Hepatocyte (in vitro differentiated cells): ENCODE measurements at places on chromosomes 16 and 17. TPM values are rescaled to one million over a fixed set of nuclear protein-coding genes. Genes with fewer than 3 reads are reported as not detected.

- no peaks in the 10 kb centered on the region for H3K4me1 ChIP-seq
- H3K4me3 ChIP-seq = no peak overlapping the region
- no peaks in the 10 kb centered on the region for H3K36me3 ChIP-seq
- no peaks in the 10 kb centered on the region for H3K27me3 ChIP-seq
These were observed 67.4 kb downstream of the SNX29 start for GRCh38 chr16:12043953-12044352.

DNA sequence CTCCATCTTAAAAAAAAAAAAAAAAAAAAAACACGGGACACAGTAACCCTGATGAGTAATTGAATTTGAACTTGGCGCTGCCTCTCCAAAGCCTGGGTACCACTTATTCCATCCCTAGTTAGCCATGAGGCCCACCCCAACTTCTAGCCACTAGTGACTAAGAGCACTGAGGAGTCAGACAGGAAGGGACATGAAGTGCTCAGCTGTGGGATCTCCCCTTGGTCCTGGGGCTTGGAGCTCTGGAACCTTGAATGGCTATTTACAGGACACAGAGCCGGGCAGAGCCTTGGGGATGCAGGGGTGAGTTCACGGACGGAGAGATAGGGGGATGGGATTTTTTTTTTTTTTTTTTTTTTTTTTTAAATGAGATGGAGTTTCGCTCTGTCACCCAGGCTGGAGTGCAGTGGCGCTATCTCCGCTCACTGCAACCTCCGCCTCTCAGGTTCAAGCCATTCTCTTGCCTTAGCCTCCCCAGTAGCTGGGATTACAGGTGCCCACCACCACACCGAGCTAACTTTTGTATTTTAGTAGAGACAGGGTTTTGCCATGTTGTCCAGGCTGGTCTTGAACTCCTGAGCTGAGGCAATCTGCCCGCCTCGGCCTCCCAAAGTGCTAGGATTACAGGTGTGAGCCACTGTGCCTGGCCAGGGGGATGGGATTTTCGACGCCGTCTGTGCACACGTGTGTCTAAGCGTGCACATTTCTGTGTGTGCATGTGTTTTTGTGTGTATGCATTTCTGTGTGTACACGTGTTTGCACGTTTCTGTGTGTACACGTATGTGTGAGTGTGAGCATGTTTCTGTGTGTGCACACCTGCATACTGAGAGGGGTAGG lies 20.4 kb upstream of the CIBAR2 start:
- H3K4me1 ChIP-seq = peaks cover 21% of the 10 kb centered on the region
- no peak overlapping the region for H3K4me3 ChIP-seq
- H3K27me3 ChIP-seq = no peaks in the 10 kb centered on the region
- no peak overlapping the region for H3K27ac ChIP-seq
- DNase-seq = no peak

GRCh38 chr16:11583166-11583565 lies 3.6 kb downstream of the LITAF start:
- DNase-seq = no peak
- H3K27me3 ChIP-seq = no peaks in the 10 kb centered on the region
- peaks cover 39% of the 10 kb centered on the region for H3K4me1 ChIP-seq

GRCh38 chr16:87098976-87099720 lies 218.0 kb downstream of the C16orf95 start:
- no peaks in the 10 kb centered on the region for H3K36me3 ChIP-seq
- no peak overlapping the region for H3K27ac ChIP-seq
- peaks cover 9% of the 10 kb centered on the region for H3K27me3 ChIP-seq
- no peak overlapping the region for H3K4me3 ChIP-seq
- DNase-seq = no peak

DNA sequence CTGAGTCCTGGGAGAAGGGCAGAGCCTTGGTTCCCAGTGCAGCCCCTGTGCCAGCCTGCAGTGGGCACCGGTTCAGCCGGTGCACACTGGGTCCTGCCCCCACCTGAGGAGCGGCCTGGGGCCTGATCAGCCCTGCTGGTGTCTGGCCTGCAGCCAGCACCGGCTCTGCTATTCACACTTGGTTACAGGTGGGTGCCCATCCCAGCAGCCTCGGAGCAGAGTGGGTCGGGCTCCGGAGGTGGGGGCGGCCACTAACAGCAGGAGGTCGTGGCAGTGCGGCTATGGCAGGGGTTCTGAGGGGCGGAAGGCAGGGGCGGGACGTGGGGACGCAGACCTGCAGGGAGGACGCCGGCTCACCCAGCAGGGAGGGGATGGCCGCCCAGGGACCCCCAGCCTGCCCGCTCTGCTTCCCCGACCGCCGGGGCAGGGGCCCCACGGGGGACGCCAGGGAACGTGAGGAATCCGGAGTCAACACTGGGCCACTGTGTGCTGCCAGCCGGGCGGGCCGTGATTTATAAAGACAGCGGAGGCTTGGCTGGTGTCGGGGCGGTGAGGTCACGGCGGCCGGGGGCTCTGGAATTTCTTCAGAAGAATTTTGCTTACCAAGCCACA lies 20.3 kb downstream of the METRNL start:
- peak overlapping the region; percentile 62 for H3K27ac ChIP-seq
- no peaks in the 10 kb centered on the region for H3K27me3 ChIP-seq
- H3K4me3 ChIP-seq = no peak overlapping the region
- H3K36me3 ChIP-seq = no peaks in the 10 kb centered on the region

DNA sequence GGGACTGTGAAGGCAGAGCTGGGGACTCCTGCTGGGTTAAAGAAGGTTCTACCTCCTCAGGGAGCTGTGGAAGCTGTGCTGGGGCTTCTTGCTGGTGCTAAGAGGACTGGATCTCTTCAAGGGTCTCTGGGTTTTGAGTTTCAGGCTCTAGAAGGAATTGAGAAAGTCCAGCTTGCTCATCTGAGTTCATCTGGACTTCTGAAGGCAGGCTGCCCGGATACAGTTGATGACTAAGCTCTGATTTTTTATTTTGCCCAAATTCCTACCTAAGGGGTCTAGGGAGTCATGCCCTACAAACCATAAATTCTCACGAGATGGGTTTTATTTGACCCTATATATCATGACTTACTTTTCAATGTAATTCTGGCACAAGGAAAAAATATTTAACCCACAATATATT lies 46.8 kb upstream of the TMEM97 start:
- no peak for DNase-seq
- no peaks in the 10 kb centered on the region for H3K27me3 ChIP-seq
- no peak overlapping the region for H3K4me3 ChIP-seq

The MMP25 gene
- 0.60 TPM in 1 of 2 replicates, not detected in the other for total RNA-seq

DNA sequence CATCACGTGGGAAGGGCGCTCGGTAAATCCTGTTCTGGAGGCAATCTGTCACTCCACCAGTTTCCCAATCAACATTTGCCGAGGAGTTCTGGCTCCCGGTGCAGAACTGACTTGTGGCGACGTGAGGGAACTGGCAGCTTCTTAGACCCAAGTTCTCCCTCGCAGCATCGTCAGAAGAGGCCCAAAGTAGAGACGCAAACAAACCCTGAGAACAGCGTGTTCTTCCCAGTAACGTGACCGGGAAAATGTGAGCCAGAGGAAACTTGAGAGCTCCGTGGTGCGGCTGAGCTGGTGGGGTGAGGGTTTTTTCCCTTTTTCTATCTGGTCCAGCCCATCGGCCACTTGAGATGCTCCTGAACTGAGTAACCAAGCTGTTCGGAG lies 158.9 kb upstream of the CACNG5 start:
- no peaks in the 10 kb centered on the region for H3K36me3 ChIP-seq
- no peaks in the 10 kb centered on the region for H3K4me1 ChIP-seq
- no peaks in the 10 kb centered on the region for H3K27me3 ChIP-seq
- peak; percentile 14 for DNase-seq

- DNase-seq = no peak
- no peak overlapping the region for H3K27ac ChIP-seq
- no peaks in the 10 kb centered on the region for H3K4me1 ChIP-seq
- no peak overlapping the region for H3K4me3 ChIP-seq
These were observed 78.5 kb downstream of the NOS2 start for GRCh38 chr17:27721797-27722196.

DNA sequence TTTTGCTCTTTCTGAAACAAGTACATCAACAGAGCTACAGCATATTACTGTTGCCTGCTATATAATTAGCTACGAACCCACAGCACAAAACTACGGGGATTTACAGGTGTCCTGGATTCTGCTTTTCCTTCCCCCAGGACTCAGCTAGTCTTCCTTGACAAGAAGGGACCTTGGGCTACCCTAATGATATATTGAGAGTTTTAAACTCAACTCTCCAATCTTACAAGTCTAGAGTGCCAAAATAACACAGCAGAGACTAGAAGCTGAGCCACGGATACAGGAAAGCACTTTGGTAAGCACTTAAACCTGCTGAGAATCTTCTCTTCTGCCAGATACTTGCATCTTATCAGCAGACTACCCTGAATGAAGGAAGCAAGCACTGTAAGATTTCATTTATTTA lies 161.4 kb upstream of the C17orf78 start:
- H3K27me3 ChIP-seq = no peaks in the 10 kb centered on the region
- no peaks in the 10 kb centered on the region for H3K36me3 ChIP-seq
- no peak overlapping the region for H3K27ac ChIP-seq
- no peaks in the 10 kb centered on the region for H3K4me1 ChIP-seq
- no peak overlapping the region for H3K4me3 ChIP-seq

GRCh38 chr16:30139583-30140481 lies 16.8 kb upstream of the MAPK3 start:
- no peak overlapping the region for H3K4me3 ChIP-seq
- no peaks in the 10 kb centered on the region for H3K27me3 ChIP-seq
- no peaks in the 10 kb centered on the region for H3K4me1 ChIP-seq
- DNase-seq = peak; percentile 30

The SHISA6 gene
- total RNA-seq = 0.56 and 0.80 TPM in 2 replicates

The RNF227 gene
- total RNA-seq = 2.9 and 3.5 TPM in 2 replicates

- DNase-seq = no peak
- H3K4me3 ChIP-seq = no peak overlapping the region
- H3K36me3 ChIP-seq = no peaks in the 10 kb centered on the region
- H3K27me3 ChIP-seq = no peaks in the 10 kb centered on the region
- H3K27ac ChIP-seq = no peak overlapping the region
These were observed 215.3 kb upstream of the SOX9 start for GRCh38 chr17:71905376-71906031.

DNA sequence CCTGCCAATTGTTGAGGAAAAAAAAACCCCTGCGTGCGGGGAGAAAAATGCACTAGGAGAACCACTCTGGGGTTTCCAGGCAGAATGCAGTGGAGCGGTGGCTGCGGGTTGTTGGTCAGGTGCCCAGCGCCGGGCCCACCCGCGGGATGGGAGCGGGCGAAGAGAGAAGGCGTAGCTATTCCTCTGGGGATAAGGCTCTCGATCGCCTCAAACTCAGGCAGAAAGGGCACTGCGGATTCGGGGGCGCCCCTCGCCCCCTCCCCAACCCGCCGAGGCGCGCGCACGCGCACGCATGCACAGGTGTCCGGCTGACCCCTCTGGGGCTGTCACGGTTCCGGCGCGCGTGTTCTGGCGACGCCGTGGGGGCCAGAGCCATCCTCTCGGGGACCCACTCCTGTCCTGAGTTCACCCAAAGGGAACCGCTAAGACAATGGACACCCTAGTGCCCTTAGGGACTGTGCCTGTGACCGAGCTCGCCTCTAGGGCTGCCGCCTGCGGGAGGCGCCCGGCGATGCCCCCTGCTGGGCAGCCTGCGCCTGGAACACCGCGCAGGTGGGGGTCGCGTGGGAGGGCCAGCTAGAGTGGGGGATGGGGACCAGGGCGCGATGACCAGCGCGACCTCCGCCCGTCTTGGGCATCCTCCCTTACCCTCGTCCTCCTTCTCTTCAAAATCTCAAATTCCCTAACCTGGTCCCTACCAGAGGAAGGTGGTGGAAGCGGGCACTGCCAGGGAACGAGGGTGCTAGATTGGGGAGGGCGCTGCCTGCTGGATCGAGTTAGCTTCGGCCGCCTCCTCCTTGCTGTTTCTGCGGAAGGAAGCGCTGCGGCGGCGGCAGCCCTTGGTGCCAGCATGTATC lies 14.4 kb upstream of the CBX8 start:
- H3K27me3 ChIP-seq = peaks cover 84% of the 10 kb centered on the region
- DNase-seq = peak; percentile 68
- H3K4me3 ChIP-seq = no peak overlapping the region
- no peaks in the 10 kb centered on the region for H3K36me3 ChIP-seq
- H3K27ac ChIP-seq = no peak overlapping the region

DNA sequence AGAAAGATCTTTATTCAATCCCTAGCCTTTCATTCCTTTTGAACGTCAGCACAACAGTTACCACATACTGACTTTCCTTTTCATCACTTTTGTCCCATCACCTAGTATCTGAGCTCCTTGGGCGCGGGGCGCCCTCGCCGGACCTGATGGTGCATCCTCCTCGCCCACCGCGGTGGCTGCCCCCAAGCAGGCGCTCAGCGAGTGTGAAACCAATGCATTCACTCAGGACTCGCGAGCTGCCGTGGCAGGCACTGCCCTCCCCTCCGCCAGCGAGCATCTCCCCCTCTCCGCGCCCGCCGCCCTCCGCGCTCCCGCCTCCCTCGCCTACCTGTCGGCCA lies 756 bp downstream of the KLHL11 start:
- H3K4me3 ChIP-seq = peak overlapping the region; percentile 90
- peaks cover 9% of the 10 kb centered on the region for H3K4me1 ChIP-seq
- H3K36me3 ChIP-seq = no peaks in the 10 kb centered on the region
- H3K27ac ChIP-seq = peak overlapping the region; percentile 94
- DNase-seq = no peak
- no peaks in the 10 kb centered on the region for H3K27me3 ChIP-seq

The TMC7 gene
- total RNA-seq = 5.9 and 6.5 TPM in 2 replicates

The PAQR4 gene
- 2.8 and 4.5 TPM in 2 replicates for total RNA-seq

DNA sequence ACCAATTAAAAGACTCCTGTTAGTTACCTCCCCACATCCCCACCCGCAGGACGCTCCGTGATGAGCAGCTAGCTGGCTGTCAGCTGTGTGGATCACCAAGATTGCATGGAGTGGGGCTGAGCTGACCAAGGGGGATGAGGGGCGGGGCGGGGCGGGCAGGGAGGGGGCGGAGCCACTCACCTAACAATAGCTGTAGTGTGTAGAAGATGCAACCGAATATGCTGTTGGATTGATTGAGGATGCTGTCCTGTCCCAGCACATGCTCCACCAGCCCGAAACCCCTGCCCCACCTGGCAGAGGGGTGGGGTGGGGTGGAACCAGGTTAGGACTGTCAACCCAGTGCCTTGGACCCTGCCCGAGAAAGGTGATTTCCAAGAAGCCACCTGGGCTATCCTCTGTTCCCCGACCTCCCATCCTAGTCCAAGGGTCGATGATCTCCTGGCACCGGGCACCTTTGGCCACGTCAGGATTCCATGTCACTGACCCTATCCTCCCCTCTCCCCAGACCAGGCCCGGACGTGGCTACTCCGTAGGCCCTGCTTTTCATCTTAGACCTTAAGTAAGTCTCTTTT lies 1.4 kb downstream of the VKORC1 start:
- DNase-seq = peak; percentile 47
- H3K4me3 ChIP-seq = no peak overlapping the region
- no peak overlapping the region for H3K27ac ChIP-seq
- no peaks in the 10 kb centered on the region for H3K36me3 ChIP-seq
- H3K4me1 ChIP-seq = no peaks in the 10 kb centered on the region
- H3K27me3 ChIP-seq = no peaks in the 10 kb centered on the region

DNA sequence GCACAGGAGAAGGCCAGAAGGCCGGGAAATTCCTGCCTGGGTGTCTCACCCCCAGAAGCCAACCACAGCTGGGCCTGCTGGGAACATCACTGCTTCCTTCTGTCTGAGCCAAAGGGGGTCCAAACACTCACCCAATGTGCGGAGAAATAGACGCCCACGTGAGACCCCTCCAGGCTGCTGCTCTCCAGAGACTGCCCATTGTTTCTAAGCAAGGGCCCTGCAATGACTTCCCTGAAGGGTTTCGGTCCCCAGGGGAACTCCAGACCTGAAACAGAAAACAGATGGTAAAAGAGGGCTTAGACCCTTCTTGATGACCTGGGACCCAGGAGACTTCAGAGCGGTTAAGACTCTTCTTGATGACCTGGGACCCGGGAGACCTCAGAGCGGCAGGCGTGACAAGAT lies 41.3 kb downstream of the MRM3 start:
- no peaks in the 10 kb centered on the region for H3K36me3 ChIP-seq
- no peak overlapping the region for H3K27ac ChIP-seq
- no peak overlapping the region for H3K4me3 ChIP-seq
- DNase-seq = no peak
- no peaks in the 10 kb centered on the region for H3K27me3 ChIP-seq
